ENCODE measurements at places on chromosomes 11 and 22.

GRCh38 chr11:24934733-24935439 lies 438.0 kb downstream of the LUZP2 start:
- DNase-seq = no peak

DNA sequence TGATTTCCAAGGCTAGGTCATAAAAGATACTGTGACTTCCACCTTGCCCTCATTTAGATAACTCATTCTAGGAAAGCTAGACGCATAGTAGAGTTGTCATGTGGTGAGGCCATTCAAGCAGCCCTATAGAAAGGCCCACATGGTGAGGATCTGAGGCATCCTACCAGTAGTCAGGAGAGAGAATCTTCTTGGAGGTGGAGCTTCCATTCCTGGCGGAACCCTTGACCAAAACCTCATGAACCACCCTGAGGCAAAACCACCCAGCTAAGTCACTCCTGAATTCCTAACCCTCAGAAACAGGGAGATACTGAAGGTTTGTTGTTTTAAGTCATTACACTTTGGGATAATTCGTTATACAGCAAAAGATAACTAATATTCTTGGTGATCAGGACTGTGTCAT lies 2.9 kb upstream of the HDHD5 start:
- no peak for DNase-seq

DNA sequence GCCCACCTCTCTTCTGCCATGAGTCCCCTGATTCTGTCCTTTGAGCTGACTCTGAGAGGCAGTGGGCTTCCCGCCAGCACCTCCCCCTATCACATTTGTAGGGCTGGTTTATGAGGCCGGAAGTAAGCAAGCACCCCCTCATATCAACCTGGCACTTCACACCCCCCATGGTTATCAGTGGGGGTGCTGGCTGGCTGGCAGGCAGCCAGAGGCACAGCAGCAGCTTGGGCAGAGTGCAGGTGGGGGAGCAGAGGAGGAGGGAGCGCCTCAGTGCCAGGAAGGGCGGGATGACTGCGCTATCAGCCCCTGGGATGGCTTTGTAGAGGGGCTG lies 22.9 kb upstream of the CHRM4 start:
- no peak for DNase-seq

DNA sequence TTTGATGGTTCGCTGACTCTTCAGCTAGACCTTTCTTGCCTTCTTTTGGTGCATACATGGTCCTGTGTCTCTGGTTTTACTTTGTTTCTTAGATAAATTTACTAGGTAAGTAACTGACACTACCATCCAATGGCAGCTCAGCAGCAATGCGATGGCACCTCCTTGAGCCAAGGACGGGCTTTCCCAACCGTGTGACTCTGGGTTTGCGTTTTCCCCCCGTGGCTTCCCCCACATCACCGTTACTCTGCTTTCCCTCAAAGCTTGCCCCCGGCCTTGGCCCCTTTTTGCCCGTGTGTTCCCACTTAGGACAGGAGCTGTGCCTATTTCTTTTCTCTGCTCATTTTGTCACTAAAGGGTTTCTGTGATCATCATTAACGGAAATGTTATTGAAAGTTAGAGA lies 41.5 kb downstream of the TBC1D22A start:
- no peak for DNase-seq

DNA sequence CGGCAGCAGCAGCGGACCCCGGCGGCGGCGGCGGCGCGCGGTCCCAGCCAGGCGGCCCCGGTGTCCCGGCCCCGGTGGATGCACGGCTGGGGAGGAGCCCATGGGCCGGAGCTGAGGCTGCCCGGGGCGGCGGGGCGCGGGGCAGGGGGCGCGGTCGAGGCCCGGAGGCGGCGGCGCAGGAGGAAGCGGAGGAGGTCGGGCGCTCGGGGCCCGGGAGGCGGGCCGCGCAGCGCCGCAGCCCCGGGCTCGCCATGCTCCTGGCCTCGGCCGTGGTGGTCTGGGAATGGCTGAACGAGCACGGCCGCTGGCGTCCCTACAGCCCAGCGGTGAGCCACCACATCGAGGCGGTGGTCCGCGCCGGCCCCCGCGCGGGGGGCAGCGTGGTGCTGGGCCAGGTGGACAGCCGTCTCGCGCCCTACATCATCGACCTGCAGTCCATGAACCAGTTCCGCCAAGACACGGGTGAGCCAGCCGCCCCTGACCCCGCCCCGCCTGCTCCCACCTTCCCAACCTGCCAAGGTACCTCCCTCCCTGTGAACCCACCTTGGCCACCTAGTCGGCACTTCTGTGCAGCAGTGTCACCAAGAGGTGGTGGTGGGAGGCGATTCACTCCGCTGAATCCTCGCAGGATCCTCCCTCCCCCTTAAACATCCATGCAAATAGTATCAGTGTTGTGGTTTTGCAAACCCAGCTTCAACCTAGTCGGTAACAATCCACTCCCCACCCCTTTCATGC lies 580 bp downstream of the DTX4 start:
- no peak for DNase-seq

GRCh38 chr11:19735157-19735908 lies 22.7 kb downstream of the NAV2 start:
- DNase-seq = no peak

DNA sequence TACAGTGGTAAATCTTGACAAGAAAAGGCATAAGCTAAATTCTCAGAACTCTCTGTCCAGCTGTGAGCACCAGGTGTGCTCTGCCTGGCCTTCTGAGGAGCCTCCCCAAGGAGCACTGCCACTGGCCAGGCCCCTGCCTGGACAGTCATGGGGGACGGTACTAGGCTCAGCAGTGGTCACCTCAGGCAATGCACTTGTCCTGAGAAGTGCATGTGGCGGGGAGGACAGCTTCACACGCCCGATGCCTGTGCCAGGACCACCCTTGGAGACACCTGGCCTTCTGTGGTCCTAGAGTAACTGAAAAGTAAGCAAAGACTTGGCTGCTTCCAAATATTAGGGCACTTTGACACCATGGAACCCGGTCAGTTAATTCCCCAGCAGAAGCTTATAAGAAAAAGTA lies 28.6 kb upstream of the SCGB1A1 start:
- no peak for DNase-seq

- DNase-seq = no peak
Measured at GRCh38 chr11:19060629-19061028, at the start of gene MRGPRX2. Gene MRGPRX2, minus strand, starts transcription at chr11:19060717. Its CDS starts 4,315 bp downstream, at chr11:19056402.

GRCh38 chr11:120710354-120711131 lies 199.0 kb downstream of the GRIK4 start:
- DNase-seq = no peak

DNA sequence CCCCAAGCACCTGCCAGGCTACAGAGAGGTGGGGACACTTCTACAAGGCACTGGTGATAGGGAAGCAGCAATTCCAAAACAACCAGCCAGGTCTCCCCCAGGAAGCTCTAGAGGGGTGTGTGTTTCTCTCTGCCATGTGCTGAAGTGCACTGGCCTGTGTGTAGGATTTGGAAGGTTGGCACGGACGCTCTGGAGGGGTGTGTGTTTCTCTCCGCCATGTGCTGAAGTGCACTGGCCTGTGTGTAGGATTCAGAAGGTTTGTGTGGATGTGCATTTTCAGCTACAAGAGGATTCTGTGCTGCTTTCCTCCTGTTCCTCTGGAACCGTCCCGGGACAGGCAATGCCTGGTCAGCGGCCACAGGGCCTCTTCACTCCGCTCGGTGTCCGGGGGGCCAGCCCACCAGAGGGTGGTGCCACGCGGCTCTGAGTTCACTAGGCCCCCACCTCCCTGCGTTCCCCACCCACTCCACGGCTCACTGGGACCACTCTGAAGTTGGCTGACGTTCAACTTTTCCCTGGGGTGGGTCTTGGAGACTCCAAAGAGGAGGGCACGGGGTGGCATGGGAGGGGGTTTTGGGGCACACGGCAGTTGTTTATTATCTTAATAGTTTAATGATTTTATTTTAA lies 552.8 kb downstream of the BRD1 start:
- DNase-seq = no peak

- no peak for DNase-seq
Measured at GRCh38 chr11:8728563-8728962, 46.0 kb downstream of the RPL27A start.

DNA sequence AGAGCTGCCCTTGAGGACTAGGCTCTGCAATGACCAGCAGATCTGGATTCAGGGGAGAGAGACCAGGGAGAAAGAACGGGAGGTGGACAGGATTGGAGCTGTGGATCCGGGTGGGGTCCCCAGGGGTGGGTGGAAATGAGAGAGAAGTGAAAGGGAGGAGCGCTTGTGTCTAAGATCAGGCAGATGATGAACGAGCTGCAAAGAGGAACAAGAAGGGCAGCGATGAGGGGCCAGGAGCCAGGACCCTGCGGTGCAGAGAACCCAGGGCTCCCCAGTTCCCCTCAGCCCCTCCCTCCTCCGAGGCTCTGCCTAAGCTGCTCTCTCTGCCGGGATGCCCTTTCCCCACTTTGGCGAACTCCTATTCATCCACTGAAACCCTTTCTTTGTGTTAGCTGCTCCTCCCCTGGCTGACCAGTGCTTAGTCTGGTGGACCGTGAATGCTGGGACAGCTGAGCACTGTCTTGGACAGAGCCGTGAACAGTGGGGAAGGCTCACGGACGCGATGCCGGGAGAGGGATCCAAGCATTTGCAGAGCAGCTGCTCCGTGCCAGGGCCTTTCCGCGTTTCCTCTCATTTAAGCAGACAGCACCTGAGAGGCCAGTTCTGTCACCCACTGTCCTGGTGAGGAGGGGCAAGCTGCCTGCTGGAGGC lies 35.9 kb downstream of the SHISAL1 start:
- no peak for DNase-seq

DNA sequence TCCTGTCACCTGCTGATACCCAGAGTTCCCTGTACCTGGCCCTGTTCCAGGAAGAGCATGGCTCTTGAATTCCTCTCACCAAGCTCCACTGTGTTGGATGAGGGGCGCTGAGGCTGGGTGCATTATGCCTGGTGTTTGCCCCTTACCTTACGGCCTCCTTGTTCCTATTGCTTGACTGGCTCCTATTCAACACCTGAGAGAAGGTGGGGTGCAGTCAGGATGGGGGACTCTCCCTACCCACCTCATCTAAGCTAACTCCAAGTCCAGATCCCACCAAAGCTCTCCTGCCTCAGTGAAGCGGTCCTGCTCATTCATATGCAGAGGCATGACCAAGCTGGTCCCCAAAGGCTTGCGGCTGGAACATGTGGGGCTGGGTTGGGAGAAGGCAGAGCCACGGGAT lies 35.8 kb upstream of the RIC3 start:
- DNase-seq = peak; percentile 19

GRCh38 chr11:3037040-3037944 lies 19.9 kb downstream of the CARS1 start:
- DNase-seq = peak; percentile 59

DNA sequence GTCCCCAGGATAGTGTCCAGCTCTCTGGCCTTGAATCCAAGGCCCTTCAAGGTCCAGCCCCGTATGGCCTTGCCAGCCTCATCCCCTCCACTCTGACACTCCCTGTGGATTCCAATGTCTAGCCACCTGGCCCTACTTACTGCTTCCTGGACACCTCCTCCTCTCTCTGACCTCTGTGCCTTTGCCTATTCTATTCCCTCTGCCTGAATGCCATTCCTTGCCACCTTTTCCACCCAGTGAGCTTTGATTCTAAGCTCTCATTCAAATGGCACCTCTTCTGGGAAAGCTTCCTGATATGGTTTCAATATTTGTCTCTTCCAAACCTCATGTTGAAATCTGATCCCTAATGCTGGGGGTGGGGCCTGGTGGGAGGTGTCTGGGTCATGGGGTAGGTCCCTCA lies 31.9 kb upstream of the TTLL12 start:
- no peak for DNase-seq

GRCh38 chr11:35496416-35496815 lies 29.0 kb downstream of the PAMR1 start:
- DNase-seq = no peak

DNA sequence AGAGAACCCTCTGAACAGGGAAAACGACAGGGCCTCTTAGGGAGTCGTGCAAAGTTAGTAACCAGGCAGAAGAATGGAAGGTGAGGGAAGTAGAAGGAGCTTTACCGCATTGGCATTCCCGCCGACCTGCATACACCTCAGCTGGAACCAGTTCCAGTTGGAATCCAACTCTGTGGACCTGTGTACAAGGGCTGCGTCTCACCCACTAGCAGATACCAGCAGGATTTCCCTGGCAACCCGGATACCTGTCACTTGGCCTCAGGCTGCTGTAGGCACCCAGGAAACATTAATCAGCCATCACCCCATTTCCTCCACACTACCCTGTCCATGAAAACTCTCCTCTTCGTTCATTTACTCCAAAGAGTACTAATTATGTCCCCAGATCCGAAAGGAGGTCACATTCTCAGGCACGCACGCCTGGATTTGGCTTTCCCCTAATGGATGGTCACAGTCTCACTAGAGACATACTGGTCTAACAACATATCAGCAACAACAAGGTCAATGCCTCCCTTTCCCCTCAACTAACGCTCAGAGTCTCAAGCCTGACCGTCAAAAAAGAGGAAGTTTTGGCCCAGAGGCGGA lies 842 bp downstream of the ARFGAP2 start:
- DNase-seq = no peak

DNA sequence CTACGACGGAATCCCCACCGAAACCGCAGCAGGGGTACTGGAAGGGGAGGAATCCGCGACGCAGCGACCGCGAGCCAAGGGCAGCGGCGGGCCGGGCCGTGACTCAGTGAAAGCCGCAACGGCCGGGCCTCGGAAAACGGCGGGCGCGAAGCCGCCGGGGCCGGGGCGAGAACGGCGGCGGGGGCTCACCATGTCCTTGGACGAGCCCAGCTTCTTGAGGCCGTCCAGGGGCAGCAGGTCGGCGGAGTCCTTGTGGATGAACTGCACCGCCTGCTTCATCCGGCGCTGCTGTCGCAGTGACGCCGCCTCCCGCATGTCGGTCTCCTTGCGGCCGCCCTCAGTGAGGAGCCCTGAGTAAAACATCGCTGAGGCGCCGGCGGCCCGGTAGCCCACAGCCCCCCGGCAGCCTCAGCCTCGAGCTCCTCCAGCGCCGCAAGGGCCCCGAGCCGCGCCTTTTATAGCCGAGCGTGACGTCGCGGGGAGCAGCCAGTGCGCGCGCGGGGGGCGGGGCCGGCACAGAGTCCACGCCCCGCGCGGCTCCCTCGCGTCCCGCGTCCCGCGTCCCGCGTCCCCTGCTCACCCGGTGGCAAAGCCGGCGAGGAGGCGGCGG lies at the start of gene NRIP3:
TSS of gene NRIP3 (minus strand) at position 429 of the 610 bp plus-strand sequence. CDS start at position 363, 66 bp downstream.
- peak; percentile 78 for DNase-seq

DNA sequence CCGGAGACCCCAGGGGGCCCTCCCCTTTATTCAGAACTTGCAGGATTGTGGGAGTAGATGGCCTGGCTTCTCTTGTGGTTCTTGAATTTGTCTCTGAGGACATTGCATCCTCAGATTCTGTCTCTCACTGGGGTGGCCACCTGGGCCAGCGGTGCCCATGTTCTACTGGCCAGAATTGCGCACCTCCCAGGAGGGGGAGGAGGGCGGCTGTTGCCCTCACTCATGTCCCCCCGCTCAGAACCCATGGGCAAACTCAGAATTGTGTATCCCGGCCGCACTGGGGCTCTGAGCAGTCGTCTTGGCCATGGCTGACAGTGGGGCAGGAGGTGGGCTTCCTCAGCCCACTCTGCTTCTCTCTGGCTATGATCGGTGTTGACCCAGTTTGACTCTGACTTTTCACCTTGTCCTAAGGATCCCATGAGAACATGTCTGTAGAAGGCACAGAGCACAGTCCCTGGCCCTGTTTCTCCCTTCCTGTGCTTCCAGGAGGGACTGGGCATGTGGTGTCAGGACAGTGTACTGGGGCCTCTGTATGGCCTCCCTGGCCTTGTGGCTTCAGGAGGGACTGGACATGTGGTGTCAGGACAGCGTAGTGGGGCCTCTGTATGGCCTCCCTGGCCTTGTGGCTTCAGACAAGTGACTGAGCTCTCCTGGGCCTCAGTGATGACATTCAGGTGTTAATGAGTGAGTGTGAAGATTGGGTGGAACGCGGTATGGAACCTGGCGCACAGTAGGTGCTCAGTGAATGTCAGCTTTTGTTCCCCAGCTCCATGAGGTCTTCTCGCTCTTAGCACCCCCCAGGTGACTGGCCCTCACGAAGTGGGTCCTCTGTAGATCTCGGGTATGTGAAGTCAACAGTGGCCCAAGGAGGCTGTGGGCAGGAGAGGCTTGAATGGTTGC lies 99.3 kb downstream of the TBC1D22A start:
- DNase-seq = peak; percentile 14
